ENCODE measurements at places on chromosomes 13 and 19.

DNA sequence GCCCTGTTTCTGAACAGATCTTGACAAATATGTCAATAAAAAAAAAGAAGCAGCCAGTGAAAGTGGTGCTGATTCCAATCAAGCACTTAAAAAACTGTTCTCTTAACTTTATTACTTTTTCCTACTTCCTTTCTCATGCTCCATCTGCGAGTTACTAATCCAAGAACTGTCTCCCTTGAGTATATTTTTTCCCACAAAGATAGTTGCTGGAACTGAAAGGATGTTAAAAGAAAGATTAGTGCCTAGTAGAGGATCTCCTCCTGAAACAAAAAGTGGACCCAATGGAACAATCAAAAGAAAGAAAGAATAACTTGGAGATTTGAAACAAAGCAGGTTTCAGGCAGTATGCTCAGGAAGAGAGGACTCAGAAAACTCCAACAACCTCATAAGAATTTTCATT lies 1034.8 kb downstream of the PCDH17 start:
- no peaks in the 10 kb centered on the region for H3K4me1 ChIP-seq
- no peaks in the 10 kb centered on the region for H3K36me3 ChIP-seq
- H3K27ac ChIP-seq: no peak overlapping the region
- H3K4me3 ChIP-seq: no peak overlapping the region
- H3K27me3 ChIP-seq: no peaks in the 10 kb centered on the region

GRCh38 chr19:29265436-29265835 lies 52.5 kb upstream of the UQCRFS1 start:
- H3K27ac ChIP-seq: no peak overlapping the region
- no peak overlapping the region for H3K4me3 ChIP-seq
- no peaks in the 10 kb centered on the region for H3K36me3 ChIP-seq
- DNase-seq: no peak

DNA sequence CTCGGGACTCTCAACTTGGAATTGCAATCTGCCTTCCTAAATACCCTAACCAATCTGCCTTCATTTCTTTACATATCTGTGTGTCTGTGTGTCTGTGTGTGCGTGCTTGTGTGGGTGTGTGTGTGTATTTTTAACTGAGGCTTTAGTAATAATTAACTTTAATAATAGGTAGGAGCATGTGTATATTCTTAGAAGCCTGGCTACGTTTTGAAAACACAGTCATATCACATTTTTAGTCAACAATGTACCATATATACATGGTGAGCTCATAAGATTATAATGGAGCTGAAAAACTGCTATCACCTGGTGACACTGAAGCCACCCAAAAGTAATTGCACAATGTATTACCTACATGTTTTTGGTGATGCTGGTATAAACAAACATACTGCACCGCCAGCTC lies 65.4 kb upstream of the ATXN8OS start:
- DNase-seq: no peak
- H3K27me3 ChIP-seq: no peaks in the 10 kb centered on the region
- no peak overlapping the region for H3K27ac ChIP-seq
- no peak overlapping the region for H3K4me3 ChIP-seq
- H3K4me1 ChIP-seq: no peaks in the 10 kb centered on the region
- H3K36me3 ChIP-seq: no peaks in the 10 kb centered on the region

DNA sequence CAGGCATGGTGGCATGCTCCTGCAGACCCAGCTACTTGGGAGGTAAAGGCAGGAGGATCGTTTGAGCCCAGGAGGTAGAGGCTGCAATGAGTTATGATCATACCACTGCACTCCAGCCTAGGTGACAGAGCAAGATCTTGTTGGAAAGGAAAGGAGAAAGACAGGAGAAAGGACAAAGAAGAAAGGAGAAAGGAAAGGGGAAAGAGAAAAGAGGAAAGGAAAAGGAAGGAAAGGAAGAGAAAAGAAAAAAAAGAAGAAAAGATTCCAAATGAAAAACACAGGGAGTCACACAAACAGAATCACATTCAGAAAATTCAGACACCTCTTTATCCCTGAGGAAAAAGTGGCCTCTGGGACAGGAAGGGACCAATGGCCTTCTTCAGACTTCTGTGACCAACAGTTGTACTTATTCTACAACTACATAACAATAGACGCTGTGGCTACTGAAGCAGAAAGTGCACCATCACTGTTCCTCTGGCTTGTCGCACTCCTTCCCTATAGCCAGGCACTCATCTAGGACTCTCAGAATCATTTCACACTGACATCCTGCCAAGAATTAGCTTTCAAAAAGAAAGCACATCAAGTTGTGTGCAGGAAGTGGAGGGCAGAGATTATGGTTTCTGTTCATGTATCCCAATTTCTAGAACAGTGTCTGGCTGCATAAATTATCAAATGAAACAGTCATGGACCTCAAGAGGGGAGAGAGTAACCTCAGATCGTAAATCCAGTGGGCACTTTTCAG lies 5.9 kb downstream of the MTMR6 start:
- H3K4me3 ChIP-seq: no peak overlapping the region
- no peak overlapping the region for H3K27ac ChIP-seq
- H3K4me1 ChIP-seq: peaks cover 13% of the 10 kb centered on the region
- no peak for DNase-seq
- no peaks in the 10 kb centered on the region for H3K27me3 ChIP-seq

DNA sequence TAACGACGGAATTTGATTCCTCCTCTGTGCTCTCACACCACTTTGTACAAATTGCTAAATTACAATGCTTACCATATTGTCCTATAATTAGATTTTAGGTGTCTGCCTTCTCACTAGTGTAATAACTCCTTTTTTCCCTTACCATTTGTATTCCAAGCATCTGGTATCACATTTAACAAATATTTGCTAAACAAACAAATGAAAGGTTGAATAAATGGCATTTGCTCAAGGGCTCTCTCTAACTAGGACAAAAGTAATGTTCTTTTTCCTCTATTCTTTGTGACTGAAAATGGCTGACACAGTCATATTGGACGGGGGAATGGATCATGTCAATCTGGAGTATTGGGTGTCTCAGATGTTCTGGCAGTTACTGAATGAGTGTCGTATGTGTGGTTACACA lies 99.7 kb downstream of the ENOX1 start:
- no peaks in the 10 kb centered on the region for H3K36me3 ChIP-seq
- no peak overlapping the region for H3K27ac ChIP-seq
- H3K4me3 ChIP-seq: no peak overlapping the region
- no peak for DNase-seq
- peaks cover 83% of the 10 kb centered on the region for H3K27me3 ChIP-seq

- peaks cover 30% of the 10 kb centered on the region for H3K36me3 ChIP-seq
- H3K4me1 ChIP-seq: no peaks in the 10 kb centered on the region
- H3K27me3 ChIP-seq: peaks cover 6% of the 10 kb centered on the region
- H3K27ac ChIP-seq: no peak overlapping the region
- DNase-seq: no peak
- no peak overlapping the region for H3K4me3 ChIP-seq
These were observed 4.0 kb upstream of the FLT3LG start for GRCh38 chr19:49469828-49470614.

GRCh38 chr19:7973883-7974282 lies 30.4 kb upstream of the TIMM44 start:
- H3K36me3 ChIP-seq: peaks cover 74% of the 10 kb centered on the region
- no peak overlapping the region for H3K27ac ChIP-seq
- DNase-seq: no peak
- no peaks in the 10 kb centered on the region for H3K27me3 ChIP-seq

GRCh38 chr13:45989607-45990006 lies 62.9 kb downstream of the ZC3H13 start:
- no peak overlapping the region for H3K4me3 ChIP-seq
- peaks cover 56% of the 10 kb centered on the region for H3K36me3 ChIP-seq
- H3K27me3 ChIP-seq: no peaks in the 10 kb centered on the region
- DNase-seq: no peak
